ENCODE measurements at places on chromosomes 11 and 22.

GRCh38 chr11:45959851-45960250 is 37.4 kb downstream of the LARGE2 start:
- no peak for ATAC-seq

DNA sequence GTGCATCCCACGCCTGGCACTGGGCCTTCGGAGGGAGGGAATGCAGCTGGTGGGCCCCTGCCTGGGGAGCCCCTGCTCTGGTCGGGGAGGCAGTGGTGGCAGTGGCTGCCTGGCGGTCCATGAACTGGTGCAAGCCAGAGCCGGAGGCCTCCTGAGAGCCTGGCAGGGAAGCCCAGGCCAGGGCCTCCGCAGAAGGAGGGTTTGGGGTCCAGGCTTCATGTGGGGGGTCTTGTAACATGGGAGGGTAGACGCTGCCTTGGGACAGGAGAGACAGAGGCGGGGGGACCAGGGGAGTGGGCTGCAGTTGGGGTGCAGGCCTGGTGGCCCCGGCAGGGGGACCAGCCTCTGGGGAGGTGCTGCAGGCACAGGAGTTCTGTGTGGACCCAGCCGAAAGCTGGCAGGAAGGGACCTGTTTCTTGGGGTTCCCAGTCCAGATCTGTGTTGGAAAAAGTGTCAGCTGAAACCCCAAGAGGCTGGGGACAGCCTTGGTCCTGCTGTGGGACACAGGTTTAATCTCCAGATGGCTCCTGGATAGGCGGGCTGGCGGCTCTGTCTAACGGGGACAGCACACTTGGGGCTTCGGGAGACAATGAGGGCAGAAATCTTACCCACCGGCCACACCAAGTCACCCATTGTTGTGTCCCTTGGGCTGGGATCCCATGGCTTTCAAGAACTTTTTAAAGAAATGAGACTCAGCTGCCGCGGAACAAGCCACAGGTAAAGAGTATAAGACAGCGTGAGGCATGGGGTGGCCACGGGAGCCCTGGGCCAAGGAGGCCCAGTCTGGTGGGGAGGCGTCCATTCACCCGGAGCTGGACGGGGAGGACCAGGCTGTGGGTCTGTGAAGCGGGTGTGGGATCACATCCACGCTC is 73.5 kb downstream of the KCNQ1 start:
- no peak for ATAC-seq

DNA sequence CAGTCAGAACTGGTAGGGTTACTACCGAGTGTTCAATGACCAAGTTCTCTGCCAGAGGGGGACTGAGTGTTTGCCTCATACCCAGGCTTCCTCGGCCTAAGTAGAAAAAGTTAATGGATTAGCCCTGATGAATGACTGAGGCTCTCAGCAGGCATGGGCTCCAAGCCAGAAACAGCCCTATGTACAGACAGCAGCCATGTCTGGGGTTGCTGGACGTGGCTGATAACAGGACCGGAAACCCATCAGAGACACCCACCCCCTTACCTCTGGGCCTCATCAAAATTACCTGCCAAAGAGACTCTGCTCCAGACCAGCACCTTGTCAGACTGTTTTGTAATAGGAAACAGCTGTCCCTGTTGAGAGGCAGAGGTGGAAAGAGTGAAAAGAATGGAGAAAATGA is 351.4 kb downstream of the ETS1 start:
- peak; percentile 87 for ATAC-seq

GRCh38 chr11:119540370-119541125 is 117.6 kb upstream of the THY1 start:
- ATAC-seq: no peak

GRCh38 chr11:131884461-131885073 is 514.2 kb downstream of the NTM start:
- ATAC-seq: no peak

DNA sequence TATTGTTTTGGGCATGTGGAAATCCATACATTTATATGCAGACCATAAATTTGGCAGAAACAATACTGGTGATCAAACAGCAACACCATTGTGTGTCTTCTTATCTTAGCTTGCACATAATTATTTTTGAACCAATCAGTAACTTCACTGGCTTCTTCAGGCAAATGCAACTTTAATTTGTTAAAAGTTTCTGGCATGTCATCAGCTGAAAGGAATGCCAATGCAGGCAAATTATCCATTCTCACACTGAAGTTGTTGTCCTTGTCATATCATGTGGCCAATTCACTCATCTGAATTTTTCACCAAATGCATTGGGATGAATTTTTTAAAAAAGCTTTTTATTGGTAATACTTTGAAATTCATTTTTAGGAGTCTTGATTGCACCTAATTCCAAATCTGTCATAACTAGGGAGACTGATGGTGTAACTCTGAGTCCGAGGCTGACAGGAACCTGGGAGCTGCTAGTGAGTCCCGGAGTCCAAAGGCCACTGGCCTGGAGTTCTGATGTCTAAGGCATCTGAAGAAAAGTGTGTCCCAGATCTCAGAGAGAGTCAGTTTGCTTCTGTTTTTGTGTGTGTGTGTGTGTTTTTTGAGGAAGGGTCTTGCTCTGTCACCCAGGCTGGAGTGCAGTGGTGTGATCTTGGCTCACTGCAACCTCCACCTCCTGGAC is 17.4 kb upstream of the OR10V1 start:
- ATAC-seq: no peak

DNA sequence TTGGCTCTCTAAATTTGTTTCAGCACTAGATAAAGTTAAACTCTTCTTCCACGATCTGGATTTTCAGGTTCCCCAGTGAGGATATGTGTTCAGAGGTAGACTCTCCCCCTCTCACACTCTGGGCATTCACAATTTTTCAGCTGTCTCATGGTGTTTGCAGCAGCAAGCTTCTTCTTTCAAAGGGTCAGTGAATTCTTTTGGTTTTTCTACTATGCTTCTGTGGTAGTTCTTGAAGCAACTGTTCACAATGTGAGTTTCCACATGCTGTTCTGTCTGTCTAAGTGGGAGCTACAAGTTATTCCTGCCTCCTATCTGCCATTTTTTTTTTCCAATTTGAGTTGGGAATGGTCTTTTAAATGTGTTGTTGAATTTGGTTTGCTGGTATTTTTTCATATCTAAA is 25.4 kb downstream of the CNTF start:
- no peak for ATAC-seq

DNA sequence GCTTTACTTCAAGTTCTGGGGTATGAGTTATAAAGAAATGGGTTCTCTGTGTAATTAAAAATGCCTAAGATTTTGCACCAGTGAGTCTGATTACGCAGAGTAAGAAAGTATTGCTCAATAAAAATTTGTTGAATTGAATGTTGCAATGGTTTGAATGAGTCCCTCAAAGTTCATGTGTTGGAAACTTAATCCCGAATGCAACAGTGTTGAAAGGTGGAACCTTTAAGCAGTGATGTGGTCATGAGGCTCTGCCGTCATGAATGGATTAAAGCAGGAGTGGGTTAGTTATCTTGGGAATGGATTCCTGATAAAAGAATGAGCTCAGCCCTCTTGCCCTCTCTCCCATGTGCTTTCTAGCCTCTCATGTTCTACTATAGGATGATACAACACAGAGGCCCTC is 52.6 kb upstream of the SESN3 start:
- no peak for ATAC-seq

DNA sequence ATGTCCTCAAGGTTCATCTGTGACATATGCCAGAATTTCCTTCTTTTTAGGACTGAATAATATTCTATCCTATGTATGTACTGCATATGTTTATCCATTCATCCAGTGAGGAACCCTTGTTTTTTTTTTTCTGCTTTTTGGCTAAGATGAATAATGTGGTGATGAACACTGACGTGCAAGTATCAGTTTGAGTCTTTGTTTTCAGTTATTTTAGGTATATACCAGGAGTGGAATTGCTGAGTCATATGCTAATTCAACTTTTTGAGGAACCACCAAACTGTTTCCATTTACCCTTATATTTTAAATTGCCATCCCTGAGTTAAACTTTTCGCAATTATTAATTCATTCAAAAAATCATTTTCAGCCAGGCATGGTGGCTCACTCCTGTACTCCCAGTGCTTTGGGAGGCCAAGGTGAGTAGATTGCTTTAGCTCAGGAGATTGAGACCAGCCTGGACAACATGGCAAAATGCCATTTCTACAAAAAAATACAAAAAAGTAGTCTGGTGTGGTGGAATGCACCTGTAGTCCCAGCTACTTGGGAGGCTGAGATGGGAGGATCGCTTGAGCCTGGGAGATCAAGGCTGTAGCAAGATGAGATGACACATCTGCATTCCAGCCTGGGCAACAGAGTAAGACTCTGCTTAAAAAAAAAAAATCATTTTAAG is 64.2 kb downstream of the MICAL2 start:
- ATAC-seq: peak; percentile 13

DNA sequence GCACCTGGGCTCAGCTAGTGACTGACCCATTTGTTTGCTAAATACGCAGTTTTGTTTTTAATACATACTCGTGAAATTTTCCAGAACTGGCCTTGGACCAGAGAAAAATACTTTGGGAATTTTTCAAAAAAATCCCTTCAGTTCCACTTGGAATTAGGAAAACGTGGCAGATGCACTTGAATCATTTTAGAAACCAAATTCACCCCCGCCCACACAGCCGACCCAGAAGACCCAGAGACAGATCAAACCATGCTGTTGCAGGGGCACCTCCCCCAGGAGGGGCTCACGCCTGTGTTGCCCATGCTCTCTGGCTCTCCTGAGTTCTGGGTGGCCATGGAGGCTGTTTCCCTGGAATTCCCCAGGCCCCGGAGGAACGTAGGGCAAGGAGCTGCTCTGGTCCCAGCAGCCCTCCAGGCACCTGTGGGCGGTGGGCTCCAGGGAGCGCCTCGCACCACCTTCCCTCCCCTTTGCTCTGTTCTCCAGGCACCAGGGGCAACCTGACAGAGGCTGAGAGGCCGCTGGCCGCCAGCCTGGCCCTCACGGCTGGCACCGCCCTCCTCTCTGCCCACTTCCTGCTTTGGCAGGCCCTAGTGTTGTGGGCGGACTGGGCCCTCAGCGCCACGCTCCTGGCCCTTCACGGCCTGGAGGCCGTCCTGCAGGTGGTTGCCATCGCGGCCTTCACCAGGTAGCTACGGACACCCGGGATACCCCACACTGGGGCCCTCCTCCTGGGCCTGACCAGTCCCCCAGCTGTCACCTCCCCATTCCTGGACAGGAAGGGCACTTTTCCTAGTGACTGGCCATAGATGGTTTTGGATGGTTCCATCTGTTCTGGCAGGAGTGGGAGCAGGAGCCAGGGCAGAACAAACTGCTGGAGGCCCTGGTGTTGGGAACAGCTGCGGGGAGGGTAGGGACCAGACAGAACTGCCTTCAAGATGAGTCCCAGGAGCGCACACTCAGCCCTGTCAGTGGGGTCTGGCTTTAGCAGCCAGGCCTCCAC is 3.3 kb upstream of the EPS8L2 start:
- ATAC-seq: peak; percentile 12

GRCh38 chr11:4455419-4455818 is 6.3 kb downstream of the OR52K2 start:
- ATAC-seq: no peak

DNA sequence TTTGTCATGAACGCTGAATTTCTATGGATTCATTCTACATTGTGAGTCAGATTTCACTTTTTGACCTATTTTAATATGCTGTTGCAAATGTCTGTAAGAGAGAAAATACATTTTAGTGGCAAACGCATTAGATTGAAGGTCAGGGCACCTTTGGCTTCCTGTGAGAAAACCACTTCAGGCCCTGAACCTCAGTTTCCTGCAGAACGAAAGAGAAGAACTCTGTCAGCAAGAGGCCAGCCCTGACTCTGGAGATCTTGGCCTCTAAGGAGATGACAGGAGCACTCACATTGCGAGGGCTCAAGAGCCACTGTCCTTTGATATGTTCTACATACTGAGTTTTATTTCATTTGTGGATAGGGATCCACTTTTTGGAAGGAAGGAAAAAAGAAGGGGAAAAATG is 83.6 kb downstream of the KCNJ1 start:
- no peak for ATAC-seq

DNA sequence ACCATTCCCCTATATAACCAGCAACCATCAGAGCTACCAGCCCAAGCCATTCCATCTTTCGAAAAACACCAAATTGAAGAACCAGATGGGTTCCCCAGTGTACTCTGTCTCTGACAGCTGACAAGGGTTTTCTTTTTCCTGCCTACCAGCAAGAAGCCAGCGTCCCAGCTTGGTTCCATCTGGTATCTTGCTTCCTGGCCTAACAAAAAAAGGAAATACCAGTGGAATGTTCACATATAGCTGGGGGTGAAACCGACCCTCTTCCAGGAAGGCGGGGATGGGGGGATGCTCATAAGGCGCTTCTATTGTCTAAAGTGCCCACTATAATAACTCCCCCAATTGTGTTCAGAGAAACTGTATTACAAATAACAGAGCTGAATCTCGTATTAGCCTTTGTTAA is 172.3 kb downstream of the LDLRAD3 start:
- ATAC-seq: no peak

DNA sequence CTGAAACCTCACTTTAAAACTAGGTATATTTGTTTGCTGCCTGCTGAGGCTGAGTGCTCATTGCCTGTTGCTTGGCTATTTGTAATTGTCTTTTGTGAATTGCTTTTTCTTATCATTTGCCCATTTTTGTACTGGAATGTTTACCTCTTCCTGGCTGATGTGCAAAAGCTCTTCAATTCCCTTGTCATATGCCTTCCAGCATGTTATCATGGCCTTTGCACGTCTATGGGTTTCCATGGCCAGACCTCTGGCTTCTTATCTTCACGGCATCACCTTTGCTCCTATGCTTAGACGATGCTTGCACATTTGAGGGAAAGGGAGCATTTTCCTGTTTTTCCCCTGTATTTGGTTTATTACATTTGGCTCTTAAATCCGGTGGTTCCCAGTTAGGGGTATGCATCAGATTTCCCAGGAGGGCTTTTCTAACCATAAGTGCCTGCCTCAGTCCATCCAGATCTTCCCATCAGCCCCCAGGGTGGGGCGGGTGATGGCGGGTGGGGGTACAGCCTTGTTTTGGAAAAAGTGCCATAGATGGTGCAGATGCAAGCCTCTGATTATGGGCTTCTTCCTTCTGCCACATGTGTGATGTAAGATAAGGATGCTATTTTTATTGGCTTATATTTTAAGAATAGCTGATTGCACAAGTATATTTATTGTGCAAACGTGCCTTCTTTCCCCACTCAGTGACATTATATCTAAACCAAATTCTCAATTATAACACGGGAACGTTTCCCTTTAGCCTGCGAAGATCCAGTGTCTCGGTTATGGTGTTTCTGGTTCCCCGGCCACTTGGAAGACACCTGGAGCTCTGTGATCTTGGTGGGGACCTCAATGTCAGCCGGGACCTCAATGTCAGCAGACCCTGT is 70.6 kb upstream of the SEPTIN5 start:
- no peak for ATAC-seq

DNA sequence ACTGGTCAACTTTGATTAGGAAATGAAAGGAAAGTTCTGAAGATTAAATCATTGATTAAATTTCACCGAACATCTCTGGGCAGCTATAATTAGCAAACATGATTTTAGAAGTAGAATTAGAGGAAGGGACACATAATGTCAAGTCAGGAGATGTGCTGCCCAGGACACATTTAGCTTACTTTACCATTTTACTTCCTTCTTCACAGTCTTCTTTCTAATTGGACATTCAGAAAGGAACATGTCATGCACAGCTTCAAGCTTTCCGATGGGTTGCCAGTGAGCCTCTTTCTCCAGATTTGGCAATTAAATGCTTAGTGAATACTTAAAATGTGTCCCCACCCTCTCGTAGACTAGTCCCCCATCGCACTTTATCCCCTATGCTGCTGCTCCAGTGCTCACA is 234.7 kb downstream of the FAM76B start:
- no peak for ATAC-seq

- ATAC-seq: no peak
These were observed 17.2 kb downstream of the P2RY2 start for GRCh38 chr11:73235236-73235786.

GRCh38 chr11:102202972-102203371 is 92.7 kb downstream of the YAP1 start:
- no peak for ATAC-seq

- peak; percentile 45 for ATAC-seq
These were observed 450.1 kb upstream of the LUZP2 start for GRCh38 chr11:24046731-24047130.
